ENCODE measurements at places on chromosomes 2 and 18. TPM values are rescaled to one million over a fixed set of nuclear protein-coding genes. Genes with fewer than 3 reads are reported as not detected.

Gene ACADL
- 0.24 TPM for total RNA-seq

Gene CHRND
- total RNA-seq = not detected

Gene METTL8
- total RNA-seq = 24.3 TPM

Gene COL3A1
- not detected for total RNA-seq

Gene PAX3
- total RNA-seq = not detected

Gene GALNT3
- total RNA-seq = 33.1 TPM

Gene DPP4
- total RNA-seq = 0.35 TPM

Gene CRACDL
- 29.6 TPM for total RNA-seq

Measured in PC-9 (cell line).